Common myeloid progenitor, CD34-positive (primary cell): ENCODE measurements at places on chromosomes 7 and 10.

DNA sequence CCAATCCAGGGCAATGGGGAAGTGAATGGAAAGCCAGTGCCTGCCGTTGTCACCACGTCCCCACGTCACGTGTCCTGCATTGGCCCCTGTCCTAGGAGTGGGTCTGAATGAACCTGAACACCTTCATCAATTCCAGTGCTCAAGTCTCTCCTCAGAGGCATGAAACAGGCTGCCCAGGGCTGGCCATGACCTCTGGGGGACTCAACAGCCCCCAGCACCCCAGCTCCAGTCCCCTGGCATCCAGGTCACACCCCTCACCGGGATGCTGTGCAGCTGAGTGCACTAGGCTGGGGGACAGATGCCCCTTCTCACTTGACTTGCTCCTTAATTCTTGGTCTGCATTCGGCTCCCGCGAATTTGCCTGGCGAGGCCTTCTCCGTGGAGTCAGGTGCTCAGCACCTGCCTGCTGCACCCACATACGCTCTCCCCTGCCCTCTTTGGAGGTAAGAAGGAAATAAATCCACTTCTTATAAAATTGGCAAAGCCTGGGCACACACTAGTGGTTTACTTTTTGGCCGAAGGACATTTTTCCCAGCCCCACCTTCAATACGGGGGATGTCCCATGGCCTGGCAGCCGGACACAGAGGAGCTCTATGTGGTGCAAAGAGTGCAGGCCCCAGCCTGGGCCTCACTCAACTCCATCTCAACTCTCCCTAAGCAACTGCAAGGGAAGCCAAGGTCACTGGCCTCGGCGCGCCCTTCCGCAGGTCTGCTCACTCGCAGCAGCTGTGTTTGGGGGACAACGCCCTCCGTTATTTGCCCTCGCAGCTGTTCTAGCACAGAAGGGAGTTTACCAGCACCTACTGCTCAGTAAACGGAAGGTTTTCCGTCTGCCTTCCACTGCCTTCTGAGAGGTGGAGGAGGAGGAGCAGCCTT lies 77.6 kb upstream of the SHH start:
- no peak for DNase-seq

GRCh38 chr10:93462881-93463280 lies 19.3 kb downstream of the MYOF start:
- DNase-seq: peak; percentile 56

- no peak for DNase-seq
Measured at GRCh38 chr10:125531465-125531864, 151.5 kb downstream of the TEX36 start.

DNA sequence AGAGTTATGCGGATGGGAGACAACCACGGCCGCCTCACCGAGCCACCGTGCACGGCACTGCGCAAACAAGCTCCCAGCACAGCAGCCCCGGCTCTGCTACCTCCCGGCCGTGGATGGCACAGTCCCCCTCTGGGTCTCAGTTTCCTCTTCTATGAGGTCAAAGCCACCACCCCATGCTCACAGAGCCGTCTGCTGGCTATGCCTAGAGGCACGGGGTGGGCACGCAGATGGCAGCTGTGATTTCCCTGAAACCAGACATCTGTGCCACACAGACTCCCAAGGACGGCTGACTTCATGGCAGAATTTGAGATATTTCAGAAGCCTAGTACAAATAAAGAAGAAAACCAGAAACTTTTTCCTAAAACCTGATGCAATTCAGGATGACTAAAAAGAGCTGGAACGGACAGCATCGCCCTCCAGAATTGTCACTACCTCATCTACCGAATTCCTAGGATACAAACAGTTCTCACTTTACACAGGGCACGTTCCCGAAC lies 73.2 kb downstream of the AMZ1 start:
- no peak for DNase-seq

- no peak for DNase-seq
Measured at GRCh38 chr10:58431903-58432302, 46.7 kb downstream of the TFAM start.

DNA sequence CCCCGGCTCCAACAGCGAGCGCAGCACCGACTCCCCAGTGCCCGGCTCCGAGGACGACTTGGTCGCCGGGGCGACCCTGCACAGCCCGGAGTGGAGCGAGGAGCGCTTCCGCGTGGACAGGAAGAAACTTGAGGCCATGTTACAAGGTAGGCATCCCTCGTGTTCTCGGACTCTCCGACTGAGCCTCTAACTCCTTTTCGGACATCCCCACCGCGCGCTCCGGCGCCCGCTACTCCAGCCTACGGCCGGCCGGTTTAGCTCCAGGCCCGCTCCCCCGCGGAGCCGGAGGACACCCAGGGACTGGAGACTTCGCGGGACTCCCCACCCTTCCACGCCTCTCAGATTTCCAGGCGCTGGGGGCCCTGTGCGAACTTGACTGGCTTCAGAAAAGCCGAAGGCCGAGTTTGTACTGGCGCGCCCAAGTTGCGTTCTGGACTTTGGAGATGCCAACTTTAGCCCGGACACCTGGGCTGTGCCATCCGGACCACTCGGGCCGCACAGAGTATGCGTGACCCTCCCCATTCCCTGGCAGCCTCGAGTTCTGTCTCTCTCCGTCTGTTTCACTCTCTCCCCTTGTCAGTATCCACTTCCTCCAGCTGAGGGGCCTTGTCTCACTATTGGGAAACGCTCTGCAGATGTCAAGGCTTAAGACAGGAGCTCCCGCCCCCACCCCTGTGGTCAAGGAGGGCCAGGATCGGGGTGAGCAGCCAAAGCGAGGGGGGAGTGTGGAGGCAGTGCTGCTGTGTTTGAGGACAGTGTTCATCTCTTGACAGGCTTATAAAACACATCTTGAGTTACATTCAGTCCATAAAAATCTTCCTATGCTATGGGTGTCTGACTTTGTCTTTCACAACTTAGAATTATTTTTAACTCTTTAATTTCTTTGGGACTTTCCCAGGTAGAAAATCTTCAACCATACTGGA lies 777 bp downstream of the BICC1 start:
- DNase-seq: peak; percentile 70

DNA sequence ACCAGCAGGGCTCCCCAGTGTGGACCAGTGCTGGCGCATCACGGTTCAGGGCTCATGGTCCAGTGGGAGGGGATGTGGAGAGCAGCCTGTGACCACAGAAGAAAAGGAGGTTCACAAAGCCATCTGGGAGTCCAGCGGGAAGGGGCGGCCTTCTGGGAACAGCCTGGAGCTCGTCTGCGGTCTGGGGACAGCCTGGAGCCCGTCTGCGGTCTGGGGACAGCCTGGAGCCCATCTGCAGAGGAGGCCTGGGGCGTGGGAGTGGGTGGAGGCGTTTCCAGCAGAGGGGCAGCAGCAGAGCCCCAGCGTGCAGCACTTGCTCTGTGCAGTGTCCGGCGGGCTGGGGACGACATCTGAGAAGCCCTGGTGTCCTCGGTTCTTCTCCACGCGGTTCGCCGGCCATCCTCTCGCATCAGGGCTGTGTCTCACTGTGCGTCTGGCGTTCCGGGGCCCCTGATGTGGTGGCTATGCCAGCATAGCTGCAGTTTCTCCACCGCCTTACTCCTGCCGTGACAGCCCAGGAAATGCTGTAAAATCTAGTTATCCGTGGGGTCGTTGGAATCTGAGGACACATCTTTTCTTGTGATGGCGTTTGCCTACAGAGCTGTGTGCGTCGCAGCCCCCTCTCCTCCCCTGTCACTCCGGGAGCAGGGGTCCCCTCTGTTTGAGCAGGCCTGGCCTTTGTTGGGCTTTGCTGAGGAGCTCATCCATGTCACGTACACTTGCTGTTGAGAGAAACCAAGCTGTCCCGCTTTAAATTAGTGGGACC lies 104.6 kb downstream of the INPP5A start:
- no peak for DNase-seq

GRCh38 chr7:23687011-23687410 lies 7.0 kb downstream of the FAM221A start:
- no peak for DNase-seq

- peak; percentile 35 for DNase-seq
Measured at GRCh38 chr10:47256751-47257336, 43.2 kb upstream of the GDF10 start.

GRCh38 chr7:44967571-44968446 lies 11.0 kb downstream of the MYO1G start:
- no peak for DNase-seq

GRCh38 chr7:139798892-139799291 lies 21.1 kb upstream of the HIPK2 start:
- DNase-seq: no peak

GRCh38 chr10:69786791-69787190 lies 14.9 kb upstream of the COL13A1 start:
- peak; percentile 42 for DNase-seq

- no peak for DNase-seq
Measured at GRCh38 chr10:94036766-94037033, 43.0 kb downstream of the PLCE1 start.

GRCh38 chr10:35780970-35781642 lies 139.0 kb upstream of the FZD8 start:
- DNase-seq: no peak

DNA sequence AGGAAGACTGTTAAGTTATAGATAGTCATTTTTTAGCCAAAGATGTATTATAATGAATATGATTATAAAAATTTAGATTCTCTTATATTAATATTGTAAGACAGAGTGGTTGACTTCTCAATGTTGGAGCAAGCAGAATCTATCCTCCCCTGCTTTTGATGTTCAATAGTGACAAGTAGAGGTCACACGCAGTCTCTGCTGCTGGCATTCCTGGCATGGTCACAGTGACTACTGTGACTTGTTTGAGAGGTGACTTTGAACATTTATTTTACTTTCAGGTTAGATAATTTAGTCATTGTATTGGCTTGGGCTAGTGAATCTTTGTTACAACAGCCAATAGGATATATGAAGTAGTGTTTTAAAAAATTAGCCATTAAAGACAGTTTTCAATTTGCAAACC lies 13.7 kb upstream of the CD36 start:
- DNase-seq: no peak

DNA sequence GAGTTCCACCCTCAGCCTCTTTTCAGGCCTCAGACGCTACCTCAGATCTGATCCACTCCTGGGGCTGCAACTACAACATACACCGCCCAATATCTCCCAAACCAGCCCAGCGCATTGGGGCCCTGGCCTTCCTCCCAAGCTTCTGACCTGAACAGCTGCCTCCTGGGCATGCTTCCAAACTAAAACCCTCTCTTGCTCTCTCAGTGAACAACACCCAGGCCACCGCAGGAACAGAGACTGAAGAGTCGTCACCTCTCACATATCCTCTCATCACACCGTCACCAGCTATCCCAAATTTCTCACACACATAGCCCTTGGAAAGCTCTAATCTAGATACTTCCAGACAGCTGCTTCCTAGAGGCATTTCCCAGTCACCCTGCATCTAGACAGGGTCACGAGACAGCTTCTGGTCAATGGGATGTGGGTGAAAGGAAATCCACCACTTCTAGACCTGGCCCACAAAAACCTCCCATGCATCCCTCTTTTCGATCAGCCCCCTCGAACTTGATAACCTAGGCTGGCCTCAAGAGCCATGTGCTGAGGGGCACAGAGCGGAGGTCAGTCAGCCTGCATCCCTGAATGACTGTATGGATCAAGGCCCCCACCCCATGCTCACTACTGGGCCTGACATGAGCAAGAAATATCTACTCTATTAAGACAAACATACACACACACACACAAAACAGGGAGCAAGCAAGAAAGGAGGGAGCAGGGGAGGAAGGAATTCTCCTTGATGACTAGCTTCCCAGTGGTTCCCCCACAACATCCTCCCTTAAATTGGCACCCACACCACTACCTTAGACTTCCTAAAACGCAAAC lies 1.8 kb downstream of the PARP12 start:
- DNase-seq: no peak

DNA sequence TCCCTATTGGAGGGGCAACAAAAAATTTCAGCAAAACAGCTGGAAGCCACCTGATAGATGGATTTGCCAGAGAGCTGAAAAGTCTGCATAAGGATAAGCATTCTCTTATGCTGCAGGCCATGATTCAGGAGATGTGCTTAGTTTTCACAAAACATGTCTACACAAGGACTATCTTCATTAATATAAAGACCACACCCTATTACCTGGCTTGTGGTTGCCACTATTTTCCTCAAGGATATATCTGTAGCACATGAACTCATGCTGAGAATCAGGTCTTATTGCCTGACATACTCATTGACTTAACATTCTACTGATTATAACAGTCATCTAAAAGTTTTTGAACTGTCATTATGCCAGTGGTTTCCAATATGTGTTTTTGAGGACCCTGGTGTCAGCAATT lies 7.1 kb upstream of the COL17A1 start:
- no peak for DNase-seq

- no peak for DNase-seq
Measured at GRCh38 chr7:16543456-16543855, 16.8 kb downstream of the LRRC72 start.

- DNase-seq: no peak
Measured at GRCh38 chr7:21293771-21294170, 134.1 kb upstream of the SP4 start.

- DNase-seq: no peak
Measured at GRCh38 chr10:93553482-93554315, 12.8 kb upstream of the FFAR4 start.

DNA sequence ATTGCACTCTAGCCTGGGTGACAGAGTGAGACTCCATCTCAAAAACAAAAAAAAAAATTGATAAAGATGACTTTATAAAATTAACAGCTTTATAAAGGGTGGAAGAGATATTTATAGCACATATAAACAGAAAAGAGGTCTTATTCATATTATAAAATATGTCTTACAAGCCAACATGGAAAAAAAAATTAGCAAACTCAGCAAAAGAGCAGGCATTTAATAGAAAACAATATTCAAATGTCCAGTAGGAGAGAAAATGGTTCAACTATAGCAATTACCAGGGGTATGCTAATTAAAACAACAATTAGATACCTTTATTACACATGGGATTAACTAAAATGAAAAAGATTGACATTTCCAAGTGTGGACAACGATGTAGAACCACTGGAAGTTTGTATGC lies 929.1 kb downstream of the REEP3 start:
- DNase-seq: no peak

DNA sequence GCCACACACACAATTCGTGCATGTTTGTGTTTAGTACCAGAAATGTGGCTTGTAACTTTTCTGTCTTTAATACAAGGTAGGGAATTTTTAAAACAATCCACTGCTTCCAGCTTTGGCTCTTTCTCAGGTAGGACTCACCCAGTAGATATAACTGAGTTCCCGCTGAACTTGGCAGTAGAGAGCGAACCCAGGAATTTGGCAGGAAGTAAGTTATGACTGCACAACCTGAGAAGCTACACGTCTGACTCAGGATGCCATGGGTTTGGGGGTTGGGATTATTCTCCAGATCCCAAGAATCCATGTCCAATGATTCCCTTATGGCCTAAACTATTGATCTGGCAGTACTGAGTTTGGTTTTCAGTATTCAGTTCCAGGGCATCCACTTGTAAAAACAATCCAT lies 499.7 kb downstream of the CALN1 start:
- DNase-seq: no peak
